GM04503 (cell line): ENCODE measurements at places on chromosomes 1 and 21.

GRCh38 chr1:99634971-99635624, 10.8 kb upstream of the PALMD start:
- no peak for DNase-seq

DNA sequence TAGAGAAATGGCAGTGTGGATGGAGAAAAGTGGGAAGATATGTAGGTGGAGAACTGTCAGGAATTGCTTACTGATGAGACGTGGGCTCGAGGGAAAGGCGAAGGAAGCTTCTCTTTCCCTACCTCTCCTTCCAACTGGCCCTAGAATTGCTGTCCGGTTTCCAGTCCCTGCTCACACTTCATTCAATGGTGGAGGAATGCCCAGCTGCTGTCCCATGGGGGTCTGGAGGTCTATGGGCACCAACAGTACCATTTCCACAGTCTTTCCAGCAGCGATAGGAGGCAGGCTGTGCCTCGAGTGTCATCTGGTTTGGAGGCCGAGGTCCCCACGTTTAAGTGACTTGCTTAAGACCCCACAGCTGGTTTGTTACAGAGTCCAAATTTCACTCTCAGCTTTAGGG, 31.5 kb upstream of the CD1D start:
- no peak for DNase-seq

- no peak for DNase-seq
Observed at GRCh38 chr1:48062353-48062752, 65.2 kb upstream of the TRABD2B start.

GRCh38 chr1:154611150-154611862, 3.3 kb upstream of the ADAR start:
- DNase-seq, result no peak

DNA sequence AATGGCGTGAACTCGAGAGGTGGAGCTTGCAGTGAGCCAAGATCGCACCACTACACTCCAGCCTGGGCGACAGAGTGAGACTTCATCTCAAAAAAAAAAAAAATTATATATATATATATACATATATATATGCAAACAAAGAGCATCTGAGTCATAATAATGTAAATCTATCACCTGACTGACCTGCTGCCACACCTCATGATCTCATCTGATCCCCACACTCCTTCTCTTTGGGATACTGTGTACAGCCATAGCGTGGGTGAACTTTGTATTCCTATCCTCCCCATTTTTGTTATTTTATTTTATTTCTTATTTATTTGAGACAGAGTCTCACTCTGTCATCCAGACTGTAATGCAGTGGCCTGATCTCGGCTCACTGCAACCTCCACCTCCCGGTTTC, 2.6 kb upstream of the HDAC1 start:
- no peak for DNase-seq
